Spinal cord (tissue), 10 donors: ENCODE measurements at places on chromosomes 1 and 21. TPM values are rescaled to one million over a fixed set of nuclear protein-coding genes. Genes with fewer than 3 reads are reported as not detected.

DNA sequence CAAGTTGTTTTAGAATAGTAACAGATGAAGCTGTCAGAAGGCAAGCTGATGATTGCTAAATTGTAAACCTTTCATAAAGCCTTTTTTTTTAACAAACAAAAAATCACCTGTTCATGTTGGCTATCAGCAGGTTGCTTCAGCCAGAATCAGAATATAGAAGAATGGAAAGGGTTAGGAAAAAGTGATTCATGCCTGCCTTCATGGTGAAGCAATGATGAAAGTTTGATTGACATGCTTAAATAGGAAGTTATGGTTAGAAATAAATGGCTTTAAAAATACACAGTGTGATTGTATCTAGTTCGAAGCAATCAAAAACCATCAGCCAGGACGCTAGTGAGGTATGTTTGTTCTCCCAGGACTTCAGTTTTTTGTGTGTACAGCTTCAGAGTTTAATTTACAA, 37.9 kb downstream of the GABPA start:
- H3K27me3 ChIP-seq = no peaks in the 10 kb centered on the region
- H3K36me3 ChIP-seq = no peaks in the 10 kb centered on the region
- H3K4me3 ChIP-seq = no peak overlapping the region
- H3K4me1 ChIP-seq = no peaks in the 10 kb centered on the region
- H3K27ac ChIP-seq = no peak overlapping the region

DNA sequence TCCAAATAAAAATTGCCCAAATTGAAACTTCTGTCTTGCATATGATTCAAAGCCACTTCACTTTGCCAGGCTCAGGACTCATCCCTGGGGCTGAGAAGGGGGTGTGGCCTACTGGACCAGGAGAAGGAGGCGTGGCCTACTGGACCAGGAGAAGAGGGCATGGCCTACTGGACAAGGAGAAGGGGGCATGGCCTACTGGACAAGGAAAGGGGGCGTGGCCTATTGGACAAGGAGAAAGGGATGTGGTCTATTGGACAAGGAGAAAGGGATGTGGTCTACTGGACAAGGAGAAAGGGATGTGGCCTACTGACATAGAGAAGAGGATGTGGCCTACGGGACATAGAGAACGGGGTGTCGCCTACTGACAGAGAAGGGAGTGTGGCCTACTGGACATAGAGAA, 405.3 kb downstream of the RRAGC start:
- no peak overlapping the region for H3K27ac ChIP-seq
- no peak for DNase-seq
- H3K4me1 ChIP-seq = peaks cover 21% of the 10 kb centered on the region
- no peak overlapping the region for H3K4me3 ChIP-seq

Gene OR2T29
- total RNA-seq = not detected

- no peak for DNase-seq
- H3K36me3 ChIP-seq = peaks cover 34% of the 10 kb centered on the region
- no peaks in the 10 kb centered on the region for H3K27me3 ChIP-seq
- no peak overlapping the region for H3K4me3 ChIP-seq
- peaks cover 11% of the 10 kb centered on the region for H3K4me1 ChIP-seq
These were observed 10.6 kb downstream of the RNF187 start for GRCh38 chr1:228497817-228498216.

- no peaks in the 10 kb centered on the region for H3K36me3 ChIP-seq
- H3K27ac ChIP-seq = no peak overlapping the region
- no peaks in the 10 kb centered on the region for H3K27me3 ChIP-seq
- H3K4me1 ChIP-seq = no peaks in the 10 kb centered on the region
- no peak overlapping the region for H3K4me3 ChIP-seq
- no peak for DNase-seq
These were observed 29.6 kb upstream of the PHGDH start for GRCh38 chr1:119682141-119682540.

DNA sequence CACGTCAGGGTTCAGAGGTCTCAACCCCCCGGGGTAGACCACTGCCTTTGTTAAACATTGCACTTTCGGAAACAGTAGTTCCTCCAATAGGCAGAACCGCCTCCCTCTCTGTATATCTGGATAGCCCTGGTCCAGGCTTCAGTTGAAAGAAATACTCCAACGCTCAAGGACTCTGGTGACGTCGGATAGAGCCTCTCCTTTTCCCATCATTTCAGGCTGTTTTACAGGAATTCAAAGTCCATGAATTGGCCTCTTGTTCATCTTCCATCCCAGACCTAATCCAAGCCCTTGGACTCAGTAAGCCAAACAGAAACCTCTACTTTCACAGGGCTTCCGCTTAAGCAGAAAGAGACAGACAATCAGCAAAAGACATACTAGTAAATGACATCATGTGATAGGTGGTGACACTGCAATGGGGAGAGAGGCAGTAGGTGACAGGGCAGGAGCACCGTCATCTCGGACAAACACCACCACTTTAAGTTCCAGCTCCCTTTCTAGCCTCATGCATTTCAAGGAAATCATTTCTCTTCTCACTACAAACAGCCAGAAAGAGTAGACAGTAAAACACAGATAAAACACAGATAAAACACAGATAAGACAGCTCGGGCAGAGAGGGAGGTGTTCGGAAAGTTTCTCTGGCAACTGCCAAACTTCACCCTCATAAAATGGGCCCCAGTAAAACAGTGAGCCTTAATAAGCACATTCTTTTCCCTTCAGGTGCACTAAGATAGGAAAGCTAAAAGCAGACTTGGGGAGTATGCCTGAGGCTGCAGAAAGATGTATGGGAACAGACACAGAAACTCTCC, 2.3 kb upstream of the PLA2G2A start:
- no peak overlapping the region for H3K27ac ChIP-seq
- no peak overlapping the region for H3K4me3 ChIP-seq
- no peaks in the 10 kb centered on the region for H3K4me1 ChIP-seq
- H3K27me3 ChIP-seq = no peaks in the 10 kb centered on the region
- H3K36me3 ChIP-seq = no peaks in the 10 kb centered on the region
- DNase-seq = peak; percentile 7

Gene LORICRIN
- 0.22 TPM for total RNA-seq

Gene DISP3
- total RNA-seq = 7.4 TPM

DNA sequence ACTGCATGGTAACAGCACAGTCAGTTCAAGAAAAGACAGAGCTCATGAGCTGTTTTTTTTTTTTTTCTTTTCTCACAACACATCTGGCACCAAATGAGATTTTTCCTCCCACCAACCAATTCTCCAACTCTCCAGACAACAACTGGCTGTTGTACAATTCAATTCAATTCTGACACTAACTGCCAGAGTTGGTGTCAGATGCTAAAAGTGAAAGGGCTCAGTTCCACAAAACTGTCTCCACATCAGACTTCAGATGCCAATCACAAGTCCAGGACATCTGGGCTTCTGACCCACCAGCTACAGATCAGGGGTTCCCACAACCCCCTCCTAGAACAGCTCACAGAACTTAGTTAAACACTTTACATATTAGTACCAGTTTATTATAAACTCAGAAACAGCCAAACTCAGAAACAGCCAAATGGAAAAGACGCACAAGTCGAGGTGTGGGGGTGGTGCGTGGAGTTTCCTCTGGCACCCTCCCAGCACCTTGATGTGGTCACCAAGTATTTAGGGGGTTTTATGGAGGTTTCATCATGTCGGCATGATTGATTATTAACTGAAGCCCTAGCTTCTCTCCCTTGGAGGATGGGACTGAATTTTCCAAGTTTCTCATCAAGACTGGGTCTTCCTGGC, 39.2 kb upstream of the LRRC8D start:
- H3K36me3 ChIP-seq = no peaks in the 10 kb centered on the region
- no peak overlapping the region for H3K27ac ChIP-seq
- no peak for DNase-seq
- H3K4me1 ChIP-seq = no peaks in the 10 kb centered on the region

DNA sequence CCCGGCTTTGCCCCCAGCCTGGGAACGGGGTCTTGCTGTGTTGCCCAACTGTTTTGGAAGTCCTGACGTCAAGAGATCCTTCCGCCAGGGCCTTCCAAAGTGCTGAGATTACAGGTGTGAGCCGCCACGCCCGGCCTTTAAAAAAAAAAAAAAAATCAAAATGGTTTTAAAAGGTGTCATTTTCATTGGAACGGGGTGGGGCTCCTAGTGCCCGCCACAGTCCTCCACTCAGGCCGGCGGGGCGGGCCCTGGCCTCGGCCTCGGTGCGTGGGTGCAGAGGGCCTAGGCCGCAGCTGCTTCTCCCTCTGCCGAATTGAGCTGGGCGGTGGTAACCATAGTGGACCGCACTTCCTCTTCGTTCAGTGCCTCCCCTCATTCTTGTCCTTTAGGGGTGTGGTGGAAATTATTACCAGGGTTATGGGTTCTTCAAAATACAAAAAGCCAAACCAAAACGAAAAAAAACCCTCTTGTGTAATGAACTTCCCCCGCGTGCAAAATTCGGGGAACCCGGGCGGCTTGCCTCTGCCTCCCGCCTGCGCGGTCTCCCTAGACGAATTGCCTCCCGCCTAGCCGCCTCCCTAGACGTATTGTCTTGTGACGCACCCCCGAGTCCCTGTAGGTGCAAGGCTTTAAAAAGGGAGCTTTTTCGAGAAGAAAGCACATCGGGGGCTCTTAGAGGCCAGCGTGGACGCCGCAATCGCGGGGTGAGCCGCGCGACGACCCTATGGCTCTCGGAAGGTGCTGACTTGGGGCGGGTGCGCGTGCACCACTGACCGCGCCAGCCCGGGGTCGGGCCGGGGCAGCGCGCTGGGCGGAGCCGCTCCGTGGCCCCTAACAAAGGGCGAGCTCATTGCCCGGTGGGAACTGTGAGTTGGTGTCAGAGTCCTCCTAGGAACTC, 10.5 kb upstream of the SPEN start:
- no peaks in the 10 kb centered on the region for H3K36me3 ChIP-seq
- peaks cover 36% of the 10 kb centered on the region for H3K4me1 ChIP-seq
- H3K4me3 ChIP-seq = peak overlapping the region; percentile 28
- peak overlapping the region; percentile 52 for H3K27ac ChIP-seq
- no peaks in the 10 kb centered on the region for H3K27me3 ChIP-seq

DNA sequence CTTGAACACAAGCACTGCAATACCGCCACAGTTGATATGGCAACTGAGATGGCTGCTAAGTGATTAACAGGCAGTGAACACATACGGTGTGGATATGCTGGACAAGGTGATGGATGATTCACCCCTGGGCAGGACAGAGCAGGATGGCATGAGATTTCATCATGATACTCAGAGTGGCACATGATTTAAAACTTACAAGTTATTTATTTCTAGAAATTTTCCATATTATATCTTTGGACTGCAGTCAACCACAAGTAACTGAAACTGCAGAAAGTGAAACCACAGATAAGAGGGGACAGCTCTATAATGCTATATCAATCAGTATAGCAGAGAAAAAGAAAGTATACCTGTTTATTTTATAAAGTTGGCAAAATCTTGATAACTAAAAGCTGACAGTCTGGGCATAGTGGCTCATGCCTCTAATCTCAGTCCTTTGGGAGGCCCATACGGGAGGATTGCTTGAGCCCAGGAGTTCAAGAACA, 47.9 kb downstream of the PHACTR4 start:
- no peak overlapping the region for H3K4me3 ChIP-seq
- peaks cover 3% of the 10 kb centered on the region for H3K4me1 ChIP-seq
- no peaks in the 10 kb centered on the region for H3K36me3 ChIP-seq

- no peak for DNase-seq
- H3K36me3 ChIP-seq = peaks cover 19% of the 10 kb centered on the region
- H3K27me3 ChIP-seq = no peaks in the 10 kb centered on the region
- H3K27ac ChIP-seq = no peak overlapping the region
- H3K4me3 ChIP-seq = no peak overlapping the region
These were observed 34.8 kb downstream of the ACOT7 start for GRCh38 chr1:6358757-6359201.

DNA sequence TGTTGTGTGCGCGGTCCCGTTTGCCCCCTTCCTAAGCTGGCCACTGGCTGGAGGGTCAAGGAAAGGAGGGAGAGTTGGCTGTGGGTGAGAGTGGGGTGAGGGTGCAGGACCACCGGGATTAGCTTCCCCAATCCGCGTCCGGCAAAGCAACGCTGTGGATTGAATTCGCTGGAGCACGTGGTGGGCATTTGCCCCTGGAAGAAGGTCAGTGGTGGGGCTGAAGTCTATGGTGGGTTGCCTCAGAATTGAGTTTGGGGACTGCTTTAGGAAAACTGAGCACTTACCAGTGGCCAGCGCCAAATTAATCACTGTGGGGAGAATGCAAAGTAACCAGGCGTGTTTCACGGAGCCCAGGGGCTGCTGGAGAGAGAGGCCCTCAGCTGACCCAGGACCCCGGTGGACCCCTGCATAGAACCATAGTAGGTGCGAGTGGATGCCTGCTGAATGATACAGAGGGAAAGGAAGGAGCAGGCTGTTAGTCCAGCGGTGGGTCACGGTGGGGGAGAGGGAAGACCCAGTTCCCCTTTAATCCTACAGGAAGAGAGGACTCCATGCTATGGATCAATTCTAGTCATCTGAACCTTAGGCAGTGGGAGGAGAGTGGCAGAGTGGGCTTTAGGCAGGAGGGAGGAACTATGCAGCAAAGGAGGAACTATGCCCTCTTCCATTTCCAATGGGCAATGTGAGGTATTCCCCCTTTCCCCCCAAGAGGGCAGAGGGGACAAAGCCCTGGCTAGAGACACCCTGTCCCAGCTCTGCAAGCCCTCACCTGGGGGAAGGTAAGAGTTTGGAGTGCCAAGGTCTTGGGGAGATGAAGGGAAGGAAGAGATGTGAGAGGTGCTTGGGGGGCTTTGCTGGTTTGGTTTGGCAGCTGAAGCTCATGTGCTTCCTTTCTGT, 1.2 kb downstream of the TNFRSF8 start:
- peaks cover 43% of the 10 kb centered on the region for H3K27me3 ChIP-seq
- H3K27ac ChIP-seq = no peak overlapping the region
- DNase-seq = no peak
- H3K4me3 ChIP-seq = no peak overlapping the region
- H3K4me1 ChIP-seq = peaks cover 19% of the 10 kb centered on the region

Gene LCE2C
- total RNA-seq = not detected

DNA sequence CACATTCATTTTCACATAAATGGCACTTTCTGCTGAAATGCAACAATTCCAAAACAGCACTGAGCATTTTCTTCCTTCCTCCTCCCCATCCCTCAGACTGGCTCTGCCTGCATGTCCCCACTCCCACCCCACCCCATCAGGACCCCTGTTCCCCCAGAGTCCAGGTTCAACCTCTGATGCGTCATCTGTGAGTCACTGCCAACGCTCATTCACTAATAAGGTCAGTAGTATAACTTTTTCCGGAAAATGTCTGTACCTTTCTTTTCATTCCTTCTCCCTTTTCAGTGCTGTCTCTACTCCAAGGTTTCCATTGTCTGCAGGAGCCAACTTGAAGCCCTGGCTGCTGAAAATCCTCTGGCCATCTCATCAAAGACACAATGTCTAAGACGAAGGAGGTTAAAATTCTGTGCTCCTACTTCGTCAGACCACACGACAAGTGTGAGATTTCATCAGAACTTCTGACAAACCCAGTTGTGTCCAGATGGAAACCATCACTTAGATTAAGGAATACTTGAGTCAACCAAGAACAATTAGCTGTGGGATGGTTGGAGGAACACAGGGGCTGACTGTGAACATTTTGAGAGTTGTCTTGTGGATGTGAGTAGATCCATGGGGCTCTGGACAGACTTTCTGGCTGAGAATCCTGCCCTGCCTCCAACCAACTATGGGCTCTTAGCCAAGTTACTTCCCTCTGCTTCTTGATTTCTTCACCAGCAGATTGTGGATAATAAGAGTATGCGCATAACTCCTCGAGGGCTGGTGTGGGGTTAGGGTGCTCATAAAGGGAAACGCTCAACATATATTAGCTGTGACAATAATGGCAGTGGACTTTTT, 35.6 kb upstream of the UTS2 start:
- H3K36me3 ChIP-seq = no peaks in the 10 kb centered on the region
- H3K4me3 ChIP-seq = no peak overlapping the region
- H3K27me3 ChIP-seq = no peaks in the 10 kb centered on the region
- H3K4me1 ChIP-seq = peaks cover 7% of the 10 kb centered on the region
- H3K27ac ChIP-seq = no peak overlapping the region

Gene CD1C
- total RNA-seq = not detected

GRCh38 chr1:52825868-52826267, 16.7 kb upstream of the ZYG11A start:
- H3K27ac ChIP-seq = no peak overlapping the region
- peak; percentile 21 for DNase-seq
- H3K36me3 ChIP-seq = peaks cover under 1% of the 10 kb centered on the region
- no peaks in the 10 kb centered on the region for H3K4me1 ChIP-seq
